ENCODE measurements at places on chromosomes 1 and 21.

DNA sequence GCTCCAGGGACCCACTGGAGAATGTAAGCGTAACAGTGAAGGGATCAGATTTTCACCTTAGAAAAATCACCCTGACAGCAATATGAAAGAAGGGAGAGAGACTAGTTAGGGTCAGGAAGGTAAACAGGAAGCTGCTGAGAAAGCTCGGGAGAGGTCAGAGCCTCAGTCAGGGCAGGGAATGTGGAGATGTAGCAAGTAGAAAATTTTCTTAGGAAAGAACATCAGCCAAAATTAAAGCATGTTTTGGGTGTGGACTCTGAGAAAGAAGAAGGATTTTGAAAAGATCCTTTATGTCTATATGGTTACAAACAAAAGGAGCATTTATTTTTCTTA is 16.7 kb upstream of the ERICH3 start:
- no peak for DNase-seq

DNA sequence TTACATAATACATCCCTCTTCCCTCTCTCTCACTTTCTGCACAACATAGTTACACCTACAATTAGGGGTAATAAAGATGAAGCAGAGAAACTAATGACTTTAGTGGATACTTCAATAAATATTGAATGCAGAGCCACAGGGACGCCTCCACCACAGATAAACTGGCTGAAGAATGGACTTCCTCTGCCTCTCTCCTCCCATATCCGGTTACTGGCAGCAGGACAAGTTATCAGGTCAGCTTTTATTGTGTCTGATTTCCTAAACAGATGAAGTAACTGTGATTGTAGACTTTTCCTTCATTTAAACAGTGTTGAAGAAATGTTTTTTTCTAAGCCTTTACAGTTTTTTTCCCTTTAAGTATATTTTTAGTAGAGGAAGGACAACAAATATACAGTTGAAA is 281.6 kb downstream of the TPR start:
- DNase-seq = no peak

DNA sequence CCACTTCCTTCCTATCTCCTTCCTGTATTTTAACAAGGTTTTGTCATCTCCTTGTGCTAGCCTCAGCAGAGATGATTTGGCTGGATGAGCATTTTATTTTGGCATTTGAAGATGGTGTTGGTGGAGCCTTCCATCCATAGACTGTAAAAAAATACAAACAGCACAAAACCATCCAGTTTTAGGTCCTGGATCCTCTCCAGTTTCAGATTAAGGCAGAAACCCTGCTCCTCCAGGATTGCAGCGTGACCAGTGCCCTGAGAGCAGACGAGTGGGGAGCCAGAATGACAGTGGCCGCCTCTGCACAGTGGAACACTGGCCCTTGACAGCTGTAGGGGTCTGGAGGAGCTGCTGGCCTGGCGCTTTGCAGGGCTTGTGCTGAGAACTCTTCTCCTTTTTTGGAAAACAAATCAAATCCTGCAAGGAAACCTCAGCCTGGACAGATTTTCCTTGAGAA is 72.2 kb upstream of the GADD45A start:
- no peak for DNase-seq

GRCh38 chr1:150881331-150882070 is 5.1 kb upstream of the ARNT start:
- no peak for DNase-seq

DNA sequence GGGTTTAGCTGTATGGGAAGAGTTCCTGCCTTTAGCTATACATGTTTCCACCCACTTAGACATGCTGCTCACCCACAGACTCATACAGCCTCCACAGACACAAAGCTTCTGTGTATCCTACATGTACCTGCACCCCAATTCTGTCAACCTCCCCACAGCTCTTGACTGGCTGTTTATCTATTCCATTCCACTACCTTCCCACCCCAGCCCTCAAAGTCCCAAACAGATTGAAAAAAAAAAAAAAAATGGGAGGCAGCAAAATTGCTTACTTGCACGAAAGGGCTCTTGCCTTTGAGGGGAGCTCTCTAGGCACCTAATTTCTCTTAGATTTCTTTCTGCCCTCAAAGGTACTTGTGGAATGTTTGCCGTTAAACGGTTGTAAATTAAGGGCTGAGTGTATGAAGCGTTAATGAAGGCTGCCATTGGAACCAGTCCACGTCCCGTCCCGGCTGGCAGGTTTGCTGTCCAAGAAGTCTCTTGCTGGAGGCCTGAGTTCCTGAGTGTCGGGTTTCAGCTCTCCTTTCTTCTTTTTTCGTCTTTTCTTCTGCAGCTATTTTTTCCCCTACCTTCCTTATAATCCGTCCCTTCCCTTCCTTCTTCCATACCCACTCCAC is 43.6 kb downstream of the PBX1 start:
- DNase-seq = no peak

GRCh38 chr1:206900149-206900548 is 2.9 kb downstream of the IL24 start:
- DNase-seq = no peak

GRCh38 chr1:92853299-92853698 is 21.5 kb downstream of the RPL5 start:
- DNase-seq = no peak

DNA sequence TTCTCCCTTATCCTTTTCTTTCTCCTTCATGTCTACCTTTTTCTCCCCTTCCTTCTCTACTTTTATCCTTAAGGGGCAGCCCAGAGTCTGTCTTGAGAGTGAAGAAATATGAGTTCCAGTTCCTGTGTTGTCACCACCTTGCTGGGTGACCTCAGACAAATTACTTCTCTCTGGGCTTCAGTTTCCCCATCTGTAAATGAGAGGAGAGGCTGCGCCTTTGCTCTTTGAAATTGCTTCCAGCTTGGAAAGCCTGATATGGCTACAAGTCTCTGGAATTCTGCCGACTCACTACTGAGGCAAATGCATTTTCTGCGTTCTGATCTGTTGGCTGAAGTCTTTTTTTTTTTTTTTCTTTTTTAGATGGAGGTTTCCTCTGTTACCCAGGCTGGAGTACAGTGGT is 119.2 kb downstream of the SYF2 start:
- DNase-seq = no peak

DNA sequence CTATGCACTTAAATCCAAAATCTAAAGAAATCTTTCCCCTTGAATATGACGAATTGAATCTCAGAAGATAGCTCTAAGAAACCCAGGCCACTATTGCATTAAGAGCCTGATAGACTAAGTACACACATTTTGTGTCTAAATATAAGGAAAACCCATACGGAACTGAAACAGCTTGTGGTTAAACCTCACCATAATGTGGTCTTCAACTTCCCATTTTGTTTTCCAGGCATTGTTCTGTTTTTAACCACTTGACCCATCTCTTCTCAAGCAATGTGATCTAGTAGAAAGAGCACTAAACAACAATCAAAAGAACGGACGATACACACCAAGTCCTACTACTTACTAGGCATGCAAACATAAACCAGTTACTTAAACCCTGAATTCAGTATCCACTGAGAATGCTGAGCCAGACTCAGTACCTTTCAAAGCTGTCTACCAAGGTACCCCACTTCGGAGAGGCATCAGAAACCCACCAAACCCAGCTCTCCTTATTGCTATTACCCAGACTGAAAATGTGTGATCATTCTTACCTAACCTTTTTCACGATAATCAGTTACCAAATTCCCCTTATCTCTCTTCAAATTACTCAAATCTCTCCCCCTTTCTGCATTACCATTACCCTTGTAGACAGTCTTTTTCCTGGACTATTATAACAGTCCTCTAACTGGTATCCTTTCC is 12.8 kb downstream of the OTUD7B start:
- DNase-seq = peak; percentile 95

- no peak for DNase-seq
These were observed 252.2 kb upstream of the ADAMTS5 start for GRCh38 chr21:27219068-27219467.

- no peak for DNase-seq
These were observed 624 bp upstream of the CR1L start for GRCh38 chr1:207644166-207644851.

- no peak for DNase-seq
These were observed 4.8 kb upstream of the RHCE start for GRCh38 chr1:25425098-25426085.

- no peak for DNase-seq
These were observed 23.4 kb downstream of the RHBG start for GRCh38 chr1:156392452-156392853.

DNA sequence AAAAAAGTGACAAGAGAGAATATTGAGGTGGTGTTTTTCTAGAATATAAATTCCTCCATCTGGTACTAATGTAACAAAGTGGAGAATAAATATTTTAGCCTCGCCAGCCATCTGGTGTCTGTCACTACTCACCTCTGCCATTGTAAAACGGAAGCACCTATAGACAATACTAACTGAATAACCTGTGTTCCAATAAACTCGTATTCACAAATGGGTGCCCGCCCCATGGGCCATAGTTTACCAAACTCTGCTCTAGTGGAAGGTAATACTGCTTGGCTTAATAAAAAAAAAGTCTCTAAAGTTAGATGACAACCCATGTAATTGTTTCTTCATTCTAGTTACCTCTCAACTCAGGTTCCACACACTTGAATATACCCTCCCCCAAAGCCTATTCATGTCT is 8.1 kb downstream of the MIS18A start:
- no peak for DNase-seq

- DNase-seq = no peak
These were observed 42.3 kb downstream of the KIF26B start for GRCh38 chr1:245197121-245197520.

DNA sequence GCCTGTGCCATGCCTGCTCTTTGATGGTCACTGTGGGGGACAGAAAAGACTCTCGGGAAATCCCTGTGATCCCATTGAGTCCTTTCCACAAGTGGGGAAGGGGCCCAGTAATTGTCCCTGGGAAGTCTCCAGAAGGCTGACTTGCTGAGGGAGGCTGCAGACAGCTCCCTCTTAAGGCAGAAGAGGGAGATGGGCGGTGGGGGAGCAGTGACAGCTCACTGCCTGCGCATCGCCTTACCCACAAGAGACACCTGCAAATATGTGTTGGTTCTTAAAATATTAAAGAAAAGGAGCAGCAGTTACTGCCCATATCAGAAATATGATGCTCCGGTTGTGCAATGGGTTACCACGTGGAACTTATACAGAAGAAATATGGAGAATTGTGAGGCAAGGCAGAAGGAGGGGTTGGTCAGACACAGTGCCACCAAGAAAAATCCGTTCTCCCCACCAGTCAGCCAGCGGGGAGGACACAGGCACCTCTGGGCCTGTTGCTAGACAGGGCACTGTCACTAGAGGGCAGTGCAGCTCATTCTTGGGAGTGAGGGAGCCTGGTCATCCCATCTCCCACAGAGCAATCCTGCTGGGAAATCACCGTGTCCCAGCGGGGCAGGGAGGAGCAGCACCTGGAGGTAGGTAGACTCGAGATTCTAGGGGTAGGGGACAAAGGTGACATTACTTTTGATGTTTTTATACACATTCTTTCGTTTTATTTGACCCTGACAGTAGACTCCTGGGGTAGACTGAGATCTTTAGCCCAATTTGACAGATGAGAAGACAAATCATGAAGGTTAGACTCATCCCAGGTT is 6.9 kb upstream of the CAMK1G start:
- DNase-seq = peak; percentile 55

GRCh38 chr1:226886122-226886901 is 15.9 kb downstream of the PSEN2 start:
- DNase-seq = peak; percentile 20

GRCh38 chr1:58003059-58003458 is 543.5 kb downstream of the OMA1 start:
- DNase-seq = no peak

- no peak for DNase-seq
These were observed 232.0 kb upstream of the VAMP3 start for GRCh38 chr1:7538849-7539768.

DNA sequence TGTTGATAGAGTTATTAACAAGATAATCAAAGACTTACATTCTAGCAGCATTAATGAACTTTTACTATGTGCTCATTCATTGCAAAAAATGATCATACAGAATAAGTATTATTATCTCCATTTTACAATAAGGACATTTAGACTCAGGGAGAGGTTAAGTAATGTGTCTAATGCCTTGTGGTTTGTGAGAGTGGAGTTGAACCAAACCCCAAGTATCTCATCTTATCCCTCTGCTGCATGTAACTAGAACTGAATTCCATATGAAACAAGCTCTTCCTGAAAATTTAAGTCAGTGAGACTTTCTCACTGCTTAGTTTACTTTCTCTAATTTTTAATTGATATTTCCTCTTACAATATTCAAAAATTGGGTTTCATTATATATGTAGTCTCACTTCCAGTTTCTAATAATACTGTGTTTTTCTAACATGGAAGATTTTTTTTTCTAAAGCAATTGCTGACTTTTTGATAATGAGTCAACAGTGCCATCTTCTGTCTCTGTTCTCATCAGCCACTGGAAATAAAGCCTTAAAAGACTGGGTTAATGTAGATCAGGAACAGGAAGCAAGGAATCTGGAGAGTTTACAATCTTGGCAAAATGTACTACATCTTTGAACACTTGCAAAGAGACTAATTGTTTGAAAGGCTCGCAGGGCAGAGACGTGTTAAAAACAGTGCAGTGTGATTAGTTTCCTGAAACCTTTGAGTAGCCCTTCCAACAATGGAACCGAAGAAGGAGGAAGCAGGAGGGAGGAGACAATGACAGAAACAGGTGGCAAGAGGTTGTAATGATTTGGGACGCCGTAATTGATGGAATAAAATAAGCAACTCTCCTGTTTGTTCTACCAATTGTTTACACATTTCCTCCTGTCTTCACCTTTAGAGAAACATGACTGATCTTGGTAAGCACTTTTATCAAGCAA is 567.6 kb downstream of the MRPL39 start:
- DNase-seq = peak; percentile 34

- no peak for DNase-seq
These were observed 172.2 kb downstream of the EDEM3 start for GRCh38 chr1:184582411-184582810.

DNA sequence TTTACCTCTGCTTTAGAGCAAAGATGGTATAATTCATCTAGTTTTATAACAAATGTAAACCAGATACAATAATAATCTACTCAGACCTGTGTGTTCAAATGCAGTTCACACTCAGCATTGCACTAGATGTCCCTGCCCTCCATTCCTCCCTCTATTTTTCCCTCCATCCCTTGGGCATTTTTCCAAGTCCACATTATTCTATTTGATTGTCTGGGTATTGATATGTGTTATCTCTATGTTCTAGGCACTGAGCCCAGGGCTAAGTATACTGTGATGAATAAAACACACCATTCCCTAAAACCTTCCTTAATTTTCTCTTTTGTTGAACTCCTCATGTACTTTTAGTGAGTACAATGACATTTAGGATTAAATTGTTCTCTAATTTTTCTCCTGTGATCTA is 66.2 kb upstream of the HMCN1 start:
- DNase-seq = no peak

DNA sequence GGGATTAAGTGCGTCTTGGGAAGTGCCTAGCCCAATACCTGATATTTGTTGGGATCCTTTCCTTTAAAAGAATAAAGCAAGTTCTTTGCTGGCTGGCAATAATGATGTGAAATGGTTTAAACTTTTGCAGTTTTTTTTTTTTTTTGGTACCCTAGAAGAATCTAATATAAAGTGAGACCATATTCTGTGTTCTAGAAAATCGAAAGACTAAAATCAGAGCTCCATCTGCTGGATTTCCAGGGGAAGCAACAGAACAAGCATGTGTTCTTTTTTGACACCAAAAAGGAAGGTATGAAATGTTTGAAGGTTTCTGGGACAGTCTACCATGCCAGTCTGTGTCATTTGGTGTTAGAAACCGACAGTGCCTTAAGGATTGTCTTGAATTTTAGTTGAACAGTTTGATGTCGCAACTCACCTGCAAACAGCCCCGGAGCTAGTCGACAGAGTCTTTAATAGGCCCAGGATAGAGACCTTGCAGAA is 6.4 kb downstream of the UTP11 start:
- DNase-seq = peak; percentile 58
